ENCODE measurements at places on chromosomes 11 and 22.

DNA sequence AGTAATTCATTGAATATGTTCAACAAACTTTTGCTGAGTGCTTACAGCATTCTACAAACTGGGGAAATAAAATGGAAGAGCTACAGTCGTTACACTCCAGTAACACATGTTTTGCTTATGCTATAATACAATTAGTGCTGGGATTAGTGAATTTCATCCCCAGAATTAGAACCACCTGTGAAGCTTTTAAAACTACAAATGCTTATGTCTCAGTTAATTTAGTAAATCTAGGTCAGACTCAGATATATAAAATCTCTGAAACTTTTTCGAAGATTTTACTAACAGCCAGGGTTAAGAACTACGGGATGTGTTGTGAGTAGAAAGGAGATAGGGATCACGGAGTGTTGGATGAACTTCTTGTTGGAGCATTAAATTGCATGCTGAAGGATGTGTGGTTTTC, 33.7 kb upstream of the EED start:
- DNase-seq, result no peak

DNA sequence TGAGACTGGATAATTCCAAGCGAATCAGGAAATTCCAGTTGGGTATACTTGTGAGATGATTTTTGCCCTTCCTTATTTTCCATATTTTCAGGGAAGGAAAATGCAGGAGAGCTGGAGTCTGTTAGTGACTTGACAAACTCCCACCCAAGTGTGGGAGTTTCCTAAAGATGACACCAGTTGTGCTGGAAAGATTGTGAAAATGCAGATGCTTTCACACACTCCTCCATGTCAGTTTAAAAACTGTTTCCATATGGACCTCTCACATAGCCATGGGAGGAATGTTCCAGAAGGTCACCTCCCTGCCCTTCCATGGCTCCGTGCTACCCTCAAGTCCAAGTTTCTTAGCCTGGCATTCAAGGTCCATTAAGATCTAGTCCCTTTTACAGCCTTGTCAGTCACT, 350.7 kb upstream of the NARS2 start:
- no peak for DNase-seq

GRCh38 chr22:20238901-20239675, 29.0 kb downstream of the RTN4R start:
- DNase-seq, result no peak

DNA sequence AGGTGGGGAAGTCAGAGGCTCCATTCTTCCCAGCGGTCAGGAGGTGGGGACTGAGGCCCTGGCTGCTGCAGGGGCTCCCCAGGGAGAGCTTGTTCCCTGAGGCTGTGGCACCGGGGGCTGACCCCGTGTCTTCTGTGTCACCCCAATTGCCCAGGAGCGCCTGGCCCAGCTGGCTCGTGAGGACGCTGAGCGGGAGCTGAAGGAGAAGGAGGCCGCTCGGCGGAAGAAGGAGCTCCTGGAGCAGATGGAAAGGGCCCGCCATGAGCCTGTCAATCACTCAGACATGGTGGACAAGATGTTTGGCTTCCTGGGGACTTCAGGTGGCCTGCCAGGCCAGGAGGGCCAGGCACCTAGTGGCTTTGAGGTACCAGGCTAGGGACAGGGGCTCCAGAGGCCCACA, 53.2 kb downstream of the MYO7A start:
- no peak for DNase-seq

DNA sequence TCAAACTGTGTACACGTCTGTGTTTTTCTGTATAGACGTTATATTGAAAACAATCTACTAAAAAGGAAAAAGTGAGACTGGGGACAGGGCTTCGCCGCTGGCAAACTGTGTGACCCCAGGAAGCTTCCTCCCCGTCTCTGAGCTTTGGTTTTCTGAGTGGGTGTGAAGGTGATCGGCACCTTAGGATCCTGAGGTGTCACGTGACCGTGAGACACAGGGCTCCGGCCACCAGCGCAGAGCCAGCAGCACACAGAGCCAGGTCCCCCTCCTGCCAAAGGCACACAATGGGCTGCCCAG, 32.0 kb downstream of the KIAA0930 start:
- DNase-seq, result no peak

DNA sequence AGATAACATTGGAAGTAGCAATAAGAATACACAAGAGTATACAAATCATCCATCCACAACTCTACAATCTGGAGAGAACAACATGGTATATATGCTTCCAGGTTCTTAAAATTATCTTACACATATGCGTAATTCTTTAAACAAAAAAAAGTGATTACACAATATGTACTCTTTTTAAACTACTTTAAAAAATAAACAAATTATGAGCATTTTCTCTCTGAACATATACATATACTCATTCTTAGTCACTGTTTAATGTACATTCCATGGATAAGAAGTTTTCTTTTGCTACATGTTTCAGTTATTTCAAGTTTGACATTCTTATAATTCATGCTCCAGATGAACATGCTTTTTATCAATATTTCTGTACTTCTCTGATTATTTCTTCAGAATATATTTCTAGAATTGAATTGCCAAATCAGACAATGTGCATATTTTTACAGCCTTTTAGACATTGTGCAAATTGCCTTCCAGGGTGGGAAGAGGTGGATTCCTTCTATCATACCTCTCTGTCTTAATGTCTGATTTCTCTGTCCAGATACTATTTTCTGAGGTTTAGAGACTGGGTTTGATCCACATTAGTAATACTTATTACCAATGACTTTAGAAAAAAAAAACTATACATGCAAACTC, 551.6 kb downstream of the METTL15 start:
- DNase-seq, result no peak

GRCh38 chr22:25874327-25874726, 132.3 kb downstream of the MYO18B start:
- DNase-seq, result no peak

- DNase-seq, result no peak
These were observed 103.0 kb downstream of the C11orf58 start for GRCh38 chr11:16841481-16841880.

DNA sequence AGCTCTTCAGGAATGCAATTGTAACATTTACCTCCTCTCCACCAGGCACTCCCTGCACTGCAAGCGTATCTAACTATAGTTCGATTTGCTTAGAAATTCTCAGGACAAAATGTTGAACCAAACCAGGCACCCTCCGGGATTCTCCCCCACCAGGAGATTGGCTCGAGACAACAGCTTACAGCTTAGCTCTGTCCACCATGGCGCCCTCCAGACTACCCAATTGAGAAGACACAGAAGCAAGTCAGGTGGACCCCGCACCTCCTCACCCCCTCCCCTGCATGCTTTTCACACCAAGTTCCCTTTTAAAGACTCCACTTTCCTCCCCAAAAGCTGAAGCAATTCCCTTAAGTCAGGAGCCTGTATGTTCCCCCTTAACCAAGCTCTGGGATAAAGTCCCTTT, 34.7 kb upstream of the RFPL3 start:
- no peak for DNase-seq

GRCh38 chr11:109033627-109034338, 368.9 kb downstream of the DDX10 start:
- no peak for DNase-seq

GRCh38 chr11:34585735-34586487, 35.0 kb upstream of the EHF start:
- no peak for DNase-seq

DNA sequence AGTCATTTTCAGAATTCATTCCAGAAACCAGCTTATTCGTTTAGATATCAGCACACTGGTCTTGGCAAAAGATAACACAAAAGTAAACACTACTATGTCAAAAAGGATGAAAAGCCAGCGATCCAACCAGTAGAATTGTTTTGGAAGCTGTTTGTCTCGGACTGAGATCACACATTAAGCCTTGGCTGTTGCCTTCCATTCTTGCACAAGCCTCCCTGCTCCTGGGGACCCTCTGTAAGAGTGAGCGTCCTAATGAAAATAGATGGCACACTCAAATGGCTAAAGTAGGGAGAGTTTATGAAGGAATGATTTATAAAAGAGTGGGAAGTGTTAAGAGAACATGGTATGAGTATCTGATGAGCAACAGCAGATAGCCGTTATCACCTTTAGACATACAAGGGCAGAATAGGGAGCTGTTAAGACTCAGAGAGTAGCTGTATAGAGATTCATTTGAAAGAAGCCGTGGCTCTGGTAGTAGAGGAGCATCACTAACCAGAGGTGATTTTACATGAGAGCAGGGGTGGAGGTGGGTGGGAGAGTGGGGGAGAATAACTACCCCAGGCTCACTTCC, 25.2 kb downstream of the PDE3B start:
- DNase-seq, result no peak

- DNase-seq, result no peak
These were observed 10.3 kb downstream of the GAL start for GRCh38 chr11:68694431-68695297.

DNA sequence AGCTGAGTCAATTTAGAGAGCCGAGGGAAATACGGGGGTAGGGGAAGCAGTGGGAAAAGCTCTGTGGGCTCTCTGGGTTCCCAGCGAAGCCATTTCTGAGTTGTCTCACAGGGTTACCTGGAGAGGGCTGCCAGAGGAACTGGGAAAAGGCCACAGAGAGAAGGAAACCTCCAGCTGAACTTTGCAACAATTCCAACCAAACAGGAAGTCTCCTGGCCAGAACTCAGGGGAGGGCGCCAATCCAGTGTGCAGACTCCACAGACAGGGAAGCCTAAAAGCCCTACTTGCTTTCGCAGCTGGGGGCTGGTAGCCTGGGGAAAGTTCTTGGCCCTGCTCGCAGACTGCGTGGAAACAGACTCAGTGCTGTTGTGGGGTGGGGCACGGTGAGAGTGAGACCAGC, 23.1 kb upstream of the GNAZ start:
- DNase-seq, result no peak

DNA sequence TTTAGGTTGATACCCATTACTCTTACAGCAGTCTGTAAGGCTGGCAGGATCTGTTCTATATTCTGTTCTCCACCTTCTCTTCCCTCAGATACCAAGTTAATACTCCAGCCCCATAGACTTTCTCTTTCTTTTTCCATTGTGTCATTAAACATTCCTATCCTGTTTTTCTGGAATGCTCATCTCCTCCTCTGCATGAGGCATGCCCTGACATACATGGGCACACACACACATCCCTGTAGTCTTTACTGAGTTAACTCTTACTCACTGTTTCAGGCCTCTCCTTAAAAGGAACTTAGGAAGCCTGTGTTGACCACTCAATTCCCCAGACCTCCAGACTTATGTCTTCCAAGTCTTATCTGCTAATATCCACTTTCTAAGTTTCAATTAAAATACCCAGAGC, 476.8 kb downstream of the METTL15 start:
- DNase-seq, result no peak

DNA sequence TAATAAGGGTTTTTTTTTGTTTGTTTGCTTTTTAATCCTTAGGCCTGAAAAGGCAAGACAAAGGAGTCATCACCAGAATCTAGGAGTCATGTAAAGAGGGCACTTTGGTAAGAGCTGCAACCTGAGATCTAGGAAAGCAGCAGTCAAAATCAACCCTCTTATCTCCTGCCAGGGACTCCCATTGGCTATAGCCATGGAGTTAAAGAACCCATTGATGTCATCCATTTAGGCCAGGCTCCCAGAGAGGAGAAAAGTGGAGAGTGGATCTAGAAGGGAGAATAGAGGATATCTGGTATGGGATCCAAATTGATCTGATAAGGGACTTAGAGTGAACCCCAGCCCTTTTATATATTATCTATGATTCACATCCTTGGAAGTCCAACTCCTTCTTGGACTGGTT, 35.9 kb downstream of the ZNF215 start:
- no peak for DNase-seq

- DNase-seq, result no peak
These were observed 76.2 kb downstream of the ZBTB16 start for GRCh38 chr11:114135737-114136151.

DNA sequence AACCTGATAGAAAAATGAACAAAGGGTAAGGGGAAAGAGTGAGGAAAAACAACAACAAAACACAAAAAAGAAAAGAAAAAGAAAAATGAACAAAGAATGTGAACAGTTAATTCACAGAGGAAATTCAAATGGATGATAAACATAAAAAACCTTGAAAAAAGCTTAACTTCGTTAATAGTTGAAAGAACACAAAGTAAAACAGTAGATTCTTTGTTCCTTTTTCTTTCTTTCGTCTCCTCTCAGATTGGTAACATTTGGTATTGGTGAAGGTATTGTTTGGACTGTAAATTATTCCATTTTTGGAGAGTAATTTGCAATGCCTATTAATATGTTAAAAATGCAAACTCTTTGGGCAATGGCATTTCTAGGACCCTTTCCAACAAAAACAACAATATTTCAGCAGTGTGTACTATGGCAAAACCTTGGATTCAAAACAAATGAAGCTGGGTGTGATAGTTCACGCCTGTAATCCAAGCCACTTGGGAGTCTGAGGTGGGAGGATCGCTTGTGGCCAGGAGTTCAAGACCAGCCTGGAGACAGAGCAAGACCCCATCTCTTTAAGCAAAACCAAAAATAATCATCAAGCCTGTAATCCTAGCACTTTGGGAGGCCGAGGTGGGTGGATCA, 3.3 kb upstream of the BACE1 start:
- DNase-seq, result no peak

- peak; percentile 16 for DNase-seq
These were observed 70.8 kb downstream of the KCNQ1 start for GRCh38 chr11:2515401-2516275.
